ENCODE measurements at places on chromosomes 4 and X.

- no peak for DNase-seq
These were observed 36.0 kb downstream of the NSUN7 start for GRCh38 chr4:40785727-40786126.

DNA sequence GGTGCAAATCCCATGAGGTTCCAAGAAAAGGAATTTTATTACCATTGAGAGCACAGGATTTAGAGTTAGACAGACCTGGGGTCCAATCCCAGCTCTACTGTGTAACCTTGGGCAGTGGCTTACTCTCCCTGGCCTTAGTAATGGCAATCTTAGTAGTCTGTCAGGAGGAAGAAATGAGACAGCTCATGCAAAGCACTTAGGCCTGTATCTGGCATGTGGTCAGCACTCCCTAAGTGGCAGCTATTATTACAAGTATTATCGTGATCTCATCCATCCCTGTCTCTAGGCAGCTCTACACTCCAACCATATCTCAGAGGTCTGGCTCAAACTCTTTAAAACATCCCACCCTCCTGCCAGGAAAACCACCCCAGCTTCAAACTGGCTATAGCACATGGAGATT is 129.6 kb upstream of the NALF2 start:
- DNase-seq: no peak

GRCh38 chr4:168722391-168722790 is 225.5 kb downstream of the PALLD start:
- DNase-seq: no peak

GRCh38 chrX:120736989-120737388 is 107.1 kb upstream of the C1GALT1C1 start:
- DNase-seq: no peak

DNA sequence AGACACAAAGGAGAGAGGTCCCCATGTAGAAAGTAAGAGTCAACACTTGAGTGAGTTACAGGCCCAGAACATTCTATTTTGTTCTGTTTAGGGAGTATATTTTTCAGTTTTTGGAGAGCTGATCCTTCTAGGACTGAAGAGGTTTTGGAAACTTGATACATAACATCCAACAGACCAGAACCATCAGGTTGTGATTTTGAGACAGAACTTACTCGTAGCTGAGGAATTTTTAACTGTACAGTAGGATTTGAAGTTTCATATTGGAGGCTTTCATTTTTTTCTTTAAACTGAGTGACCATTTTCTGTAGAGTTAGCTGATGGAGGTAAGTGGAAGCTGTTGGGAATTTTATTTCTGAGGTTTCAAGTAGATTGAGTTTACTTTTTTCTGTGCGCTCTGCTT is 73.3 kb downstream of the NCAPG start:
- no peak for DNase-seq

- peak; percentile 22 for DNase-seq
These were observed 155.8 kb downstream of the ANTXR2 start for GRCh38 chr4:79917246-79917645.

- no peak for DNase-seq
These were observed 22.4 kb upstream of the ADAD1 start for GRCh38 chr4:122356317-122356808.

- DNase-seq: no peak
These were observed 38.9 kb downstream of the DTHD1 start for GRCh38 chr4:36320117-36320896.

GRCh38 chrX:55014897-55015299 is 14.7 kb downstream of the APEX2 start:
- no peak for DNase-seq

GRCh38 chr4:818106-818921 is 7.6 kb downstream of the CPLX1 start:
- peak; percentile 84 for DNase-seq

GRCh38 chrX:47321386-47321785 is 49.0 kb upstream of the ZNF157 start:
- DNase-seq: peak; percentile 52

GRCh38 chrX:153782313-153782712 is 1.5 kb downstream of the SRPK3 start:
- DNase-seq: no peak

GRCh38 chr4:47088298-47088697 is 56.9 kb downstream of the GABRB1 start:
- no peak for DNase-seq

DNA sequence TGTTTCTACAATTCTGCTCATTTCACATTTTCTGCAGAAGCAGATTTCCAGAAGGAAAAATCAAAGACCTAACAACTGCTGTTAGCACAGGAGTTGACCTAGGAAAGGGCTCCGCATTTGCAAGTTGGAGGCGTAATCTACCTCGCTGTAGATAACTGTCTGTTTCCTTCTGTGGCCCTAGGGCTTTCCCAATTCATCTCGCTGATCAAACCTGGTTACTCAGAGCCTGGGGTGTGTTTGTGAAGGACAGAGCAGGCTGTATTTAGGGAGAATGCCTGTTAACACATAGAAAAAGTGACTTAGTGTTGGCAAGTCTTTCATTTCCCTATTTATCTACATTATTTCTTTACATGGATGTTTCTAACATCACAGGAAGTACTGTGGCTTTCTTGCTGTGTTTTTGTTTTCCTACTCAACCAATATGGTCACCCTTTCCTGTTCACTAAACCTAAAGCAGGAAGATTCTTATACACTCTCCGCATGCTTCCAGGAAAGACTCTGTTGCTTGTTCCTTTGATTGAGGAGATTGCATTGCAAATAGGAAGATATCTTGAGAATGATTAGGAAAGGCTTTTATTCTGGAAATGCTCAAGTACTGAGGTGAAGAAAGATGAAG is 40.5 kb downstream of the AGA start:
- DNase-seq: no peak

DNA sequence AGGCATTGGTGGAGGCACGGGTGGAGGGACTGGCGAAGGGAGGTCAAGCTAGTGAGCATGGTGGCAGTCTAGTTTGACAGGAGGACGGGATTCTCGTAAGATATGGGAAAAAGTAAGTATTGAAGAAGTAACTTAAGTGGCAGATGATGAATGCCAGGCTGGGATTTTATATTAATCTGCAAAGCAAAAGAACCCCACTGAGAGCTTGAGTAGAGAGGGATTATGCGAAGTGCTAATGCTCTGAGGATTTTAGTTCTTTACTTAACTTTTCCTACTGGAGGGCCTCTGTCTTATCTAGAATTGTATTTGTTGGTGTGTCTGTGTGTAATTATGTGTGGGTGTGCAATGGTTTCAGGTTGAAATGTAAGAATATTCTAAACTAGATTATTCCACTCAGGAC is 327.9 kb downstream of the FAT4 start:
- DNase-seq: no peak

GRCh38 chr4:76087007-76087769 is 12.7 kb downstream of the ART3 start:
- no peak for DNase-seq

DNA sequence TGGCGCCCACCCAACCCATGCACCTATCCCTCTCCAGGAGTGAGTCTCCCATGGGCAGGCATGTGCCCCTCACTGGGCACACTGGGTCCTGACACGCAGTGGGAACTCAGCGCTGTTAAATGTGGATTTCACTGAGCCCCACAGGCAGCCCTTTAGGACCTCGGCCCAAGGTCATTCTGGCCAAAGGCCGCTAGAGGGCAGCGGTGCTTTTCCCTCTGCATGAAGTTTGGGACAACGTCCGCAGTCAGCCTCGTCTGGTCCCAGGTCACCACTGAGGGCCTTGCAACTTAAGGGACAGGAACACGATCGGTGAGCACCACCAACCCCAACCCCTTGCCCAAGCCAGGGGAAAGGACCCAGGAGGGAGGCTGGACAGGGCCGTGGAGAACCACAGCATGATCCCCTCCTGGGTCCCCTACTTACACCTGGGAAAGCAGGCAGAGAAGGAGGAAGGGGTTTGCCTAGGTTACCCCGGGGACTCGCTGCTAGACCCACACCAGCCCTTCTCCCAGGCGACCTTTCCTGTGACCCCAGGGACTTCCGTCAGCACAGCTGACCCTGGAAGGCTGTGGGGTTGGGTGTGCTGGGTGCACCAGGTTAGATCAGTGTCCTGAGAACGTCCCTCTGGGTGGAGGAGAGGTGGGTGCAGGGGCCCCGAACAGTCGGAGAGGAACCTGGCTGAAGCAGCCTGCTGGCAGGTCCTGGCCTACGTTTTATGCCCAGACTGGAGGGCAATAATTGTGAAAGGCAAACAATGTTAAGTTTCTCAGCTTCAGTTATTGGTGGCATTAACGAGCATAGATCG is 24.0 kb downstream of the CYTL1 start:
- DNase-seq: peak; percentile 57

GRCh38 chr4:74941123-74941522 is 8.2 kb downstream of the PARM1 start:
- no peak for DNase-seq

DNA sequence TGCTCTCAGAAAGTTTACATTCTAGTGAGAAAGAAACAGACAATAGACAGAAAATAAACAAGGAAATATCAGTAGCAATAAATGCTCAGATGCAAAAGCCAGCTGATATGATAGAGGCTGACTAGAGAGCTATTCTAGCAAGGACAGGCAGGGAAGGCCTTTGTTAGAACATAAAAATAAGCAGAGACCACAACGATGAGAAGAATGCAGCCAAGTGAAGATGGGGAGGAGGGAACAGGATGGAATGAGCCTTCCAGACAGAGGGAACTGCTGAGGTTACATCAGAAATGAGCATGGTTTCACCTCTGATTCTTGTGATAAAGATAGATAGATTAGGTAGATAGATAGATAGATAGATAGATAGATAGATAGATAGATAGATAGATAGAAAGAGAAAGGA is 7.6 kb upstream of the SOWAHB start:
- DNase-seq: no peak

Data from upper lobe of left lung (tissue), 6 donors.